ENCODE measurements at places on chromosomes 3 and 15. TPM values are rescaled to one million over a fixed set of nuclear protein-coding genes. Genes with fewer than 3 reads are reported as not detected.
A peak's percentile ranks its signal among the peaks of the same experiment; 100 is the strongest.

The ADAMTS9 gene
- total RNA-seq, result 24.5 TPM

The VWA5B2 gene
- 65.9 TPM for total RNA-seq

DNA sequence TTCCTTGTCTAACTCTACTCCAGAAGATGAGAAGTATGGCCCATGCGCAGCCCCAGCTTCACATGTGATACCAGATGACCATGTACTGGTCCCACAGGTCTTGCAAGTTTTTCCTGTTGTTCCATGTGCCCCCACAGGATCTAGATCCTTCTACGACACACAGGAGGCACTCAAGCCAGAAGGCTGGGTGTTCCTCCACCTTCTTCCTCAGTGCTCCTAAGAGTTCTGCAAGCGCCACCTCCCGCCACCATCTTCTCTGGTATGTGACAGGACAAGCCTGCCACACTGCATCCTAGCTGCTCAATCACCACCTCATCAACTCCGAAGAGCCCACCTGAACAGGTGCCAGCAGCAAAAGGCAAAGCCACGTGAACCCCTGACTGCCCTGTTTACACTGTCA lies 43.1 kb downstream of the XXYLT1 start:
- DNase-seq, result peak; percentile 17

DNA sequence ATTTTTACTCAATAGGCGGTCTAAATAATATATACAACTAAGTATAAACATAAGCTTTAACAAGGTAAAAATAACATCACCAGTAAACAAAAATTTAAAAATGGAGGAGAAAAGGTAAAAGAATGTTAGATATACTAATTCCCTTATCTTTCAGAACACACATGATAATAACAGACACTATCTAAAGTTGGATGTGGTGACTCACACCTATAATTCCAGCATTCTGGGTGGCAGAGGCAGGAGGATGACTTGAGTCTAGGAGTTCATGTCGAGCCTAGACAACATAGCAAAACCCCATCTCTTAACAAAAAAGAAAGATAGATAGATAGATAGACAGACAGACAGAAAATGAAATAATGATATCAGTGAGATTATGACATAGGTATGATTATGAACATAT lies 85.1 kb downstream of the STAG1 start:
- DNase-seq, result no peak

Measured in adrenal gland (tissue), 19 donors.